ENCODE measurements at places on chromosomes 1 and 21.

- peak; percentile 60 for DNase-seq
Observed at GRCh38 chr21:25862596-25862995, 127.8 kb downstream of the GABPA start.

GRCh38 chr1:198517623-198518199, 22.8 kb downstream of the ATP6V1G3 start:
- DNase-seq = no peak

DNA sequence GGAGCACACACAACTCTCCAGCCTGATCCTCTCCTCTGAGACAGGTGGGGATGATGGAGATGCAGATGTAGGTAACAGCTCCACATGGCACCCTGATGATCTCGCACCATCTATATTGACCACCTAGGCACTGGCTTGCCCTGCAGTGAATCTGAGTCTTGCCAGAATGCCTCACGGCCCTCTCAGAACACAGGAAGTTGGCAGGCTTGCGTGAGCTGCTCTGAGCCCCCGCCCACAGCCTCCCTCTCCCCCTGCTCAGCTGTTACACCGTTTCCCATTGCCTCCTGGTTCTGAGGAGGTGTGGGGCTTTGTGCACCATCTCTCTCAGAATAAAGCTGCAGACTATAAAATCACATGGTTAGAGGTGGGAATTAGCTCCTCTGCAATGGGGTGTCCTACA, 48.0 kb downstream of the URB2 start:
- DNase-seq = no peak

DNA sequence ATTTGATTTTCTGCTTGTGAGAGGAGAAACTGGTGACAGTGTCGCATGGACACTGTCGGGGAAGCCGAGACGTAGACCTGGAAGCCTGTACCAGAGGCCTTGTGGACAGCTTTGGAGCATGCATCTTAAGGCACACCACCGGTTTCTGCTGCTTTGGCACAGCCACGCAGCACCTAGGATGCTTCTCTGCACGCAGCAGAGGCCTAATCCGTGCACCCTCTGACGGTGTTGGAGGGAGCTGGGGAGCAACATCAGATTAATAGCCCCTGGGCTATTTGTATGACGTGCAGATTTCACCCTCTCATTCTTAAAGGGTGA, 30.3 kb downstream of the TEX35 start:
- no peak for DNase-seq

Data from suppressor macrophage treated with lipopolysaccharide for 1 hour (primary cell).